ENCODE measurements at places on chromosomes 7 and 10. TPM values are rescaled to one million over a fixed set of nuclear protein-coding genes. Genes with fewer than 3 reads are reported as not detected.

DNA sequence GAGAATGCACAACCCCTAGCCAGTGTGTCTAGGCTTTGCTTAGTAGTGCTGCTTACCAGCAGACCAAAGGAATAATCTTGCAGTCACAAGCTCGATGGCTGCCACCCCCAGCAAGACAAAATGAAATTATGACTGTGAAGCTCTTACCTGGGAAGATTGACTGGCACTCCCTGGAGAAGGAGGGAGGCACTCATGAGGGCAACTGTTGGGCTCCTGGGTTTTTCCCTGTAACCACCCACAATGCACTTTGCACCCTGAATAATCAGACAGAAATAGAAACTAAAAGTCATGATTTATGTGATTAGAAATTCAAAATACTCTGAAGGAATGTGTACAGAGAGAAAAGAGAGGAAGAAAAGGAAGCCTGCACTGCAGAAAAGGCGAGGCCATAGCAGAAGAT, 144.3 kb upstream of the DGKB start:
- H3K4me3 ChIP-seq, result no peak overlapping the region
- DNase-seq, result no peak
- no peaks in the 10 kb centered on the region for H3K4me1 ChIP-seq
- no peaks in the 10 kb centered on the region for H3K36me3 ChIP-seq

DNA sequence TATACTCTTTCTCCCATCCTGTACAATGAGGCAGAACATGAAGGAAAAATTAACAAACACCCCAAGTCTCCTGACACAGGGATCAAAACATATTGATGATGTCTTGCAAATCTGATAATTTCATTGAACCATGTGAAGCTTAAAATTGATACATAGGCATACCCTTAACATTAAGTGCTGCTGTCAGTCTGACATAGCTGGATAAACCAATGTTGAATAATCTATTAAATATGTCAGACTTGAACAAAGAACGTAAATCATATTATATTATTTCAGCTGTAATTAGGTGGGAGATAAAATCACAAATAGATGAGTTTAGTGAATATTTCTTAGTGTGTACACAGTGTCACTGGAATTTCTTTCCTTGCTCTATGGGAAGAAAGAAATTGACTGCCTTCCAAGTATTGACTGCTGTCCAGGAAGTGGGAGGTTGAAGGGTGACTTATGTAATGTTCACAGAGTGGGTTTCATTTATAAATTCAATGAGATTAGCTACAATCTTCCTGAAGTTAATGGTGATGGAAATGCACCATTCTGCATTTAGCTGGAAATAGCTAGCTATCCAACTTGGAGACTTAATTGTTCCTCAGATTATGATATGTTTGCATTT, 170.8 kb downstream of the AUTS2 start:
- no peak overlapping the region for H3K4me3 ChIP-seq
- H3K27ac ChIP-seq, result no peak overlapping the region
- H3K4me1 ChIP-seq, result no peaks in the 10 kb centered on the region
- no peak for DNase-seq
- no peaks in the 10 kb centered on the region for H3K27me3 ChIP-seq

- no peak overlapping the region for H3K27ac ChIP-seq
- no peaks in the 10 kb centered on the region for H3K27me3 ChIP-seq
- no peak for DNase-seq
- H3K36me3 ChIP-seq, result peaks cover 17% of the 10 kb centered on the region
- H3K4me1 ChIP-seq, result peaks cover 59% of the 10 kb centered on the region
Measured at GRCh38 chr10:104318810-104319741, 19.2 kb downstream of the ITPRIP start.

Gene MKRN1
- 55.5 TPM for total RNA-seq

- H3K4me3 ChIP-seq, result no peak overlapping the region
- peaks cover 44% of the 10 kb centered on the region for H3K4me1 ChIP-seq
- no peaks in the 10 kb centered on the region for H3K36me3 ChIP-seq
Measured at GRCh38 chr10:110725801-110726630, 81.9 kb downstream of the RBM20 start.

DNA sequence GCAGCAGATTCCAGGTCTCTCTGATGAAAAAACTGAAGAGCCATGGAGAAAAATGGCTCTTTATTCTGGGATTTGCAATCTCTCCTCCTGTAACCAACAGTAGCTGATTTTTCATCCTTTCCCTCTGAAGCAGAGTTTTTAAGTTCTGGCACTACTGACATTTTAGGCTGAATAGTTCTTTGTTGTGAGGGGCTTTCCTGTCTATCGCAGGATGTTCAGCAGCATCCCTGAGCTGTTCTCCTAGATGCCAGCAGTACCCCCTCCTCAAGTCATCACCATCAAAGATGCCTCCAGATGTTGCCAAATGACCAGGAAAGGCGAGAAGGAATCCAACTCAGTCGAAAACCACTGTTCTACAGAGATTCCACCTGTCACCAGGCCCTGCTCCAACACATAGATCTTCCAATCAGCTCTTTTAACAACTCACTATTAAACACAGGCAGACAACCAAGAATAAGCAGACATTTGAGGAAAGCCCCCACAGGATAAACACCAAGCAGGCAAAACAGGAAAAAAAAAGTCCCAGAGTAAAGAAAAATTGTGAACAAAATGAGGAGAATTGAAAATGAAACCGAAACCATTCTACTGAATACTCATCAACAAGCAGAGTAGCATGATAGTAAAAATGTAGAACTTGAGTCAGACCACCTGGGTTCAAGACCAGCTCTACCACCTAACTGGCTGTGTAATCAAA, 124.8 kb downstream of the MPP7 start:
- no peaks in the 10 kb centered on the region for H3K27me3 ChIP-seq
- peak; percentile 35 for DNase-seq
- peak overlapping the region; percentile 91 for H3K27ac ChIP-seq
- no peaks in the 10 kb centered on the region for H3K36me3 ChIP-seq
- peaks cover 42% of the 10 kb centered on the region for H3K4me1 ChIP-seq

All from activated CD8-positive, alpha-beta T cell treated with anti-CD3 and anti-CD28 coated beads for 36 hours (primary cell).